Omental fat pad (tissue), 4 donors: ENCODE measurements at places on chromosomes 7 and 10. TPM values are rescaled to one million over a fixed set of nuclear protein-coding genes. Genes with fewer than 3 reads are reported as not detected.

Gene FLNC
- 37.3 TPM for total RNA-seq

DNA sequence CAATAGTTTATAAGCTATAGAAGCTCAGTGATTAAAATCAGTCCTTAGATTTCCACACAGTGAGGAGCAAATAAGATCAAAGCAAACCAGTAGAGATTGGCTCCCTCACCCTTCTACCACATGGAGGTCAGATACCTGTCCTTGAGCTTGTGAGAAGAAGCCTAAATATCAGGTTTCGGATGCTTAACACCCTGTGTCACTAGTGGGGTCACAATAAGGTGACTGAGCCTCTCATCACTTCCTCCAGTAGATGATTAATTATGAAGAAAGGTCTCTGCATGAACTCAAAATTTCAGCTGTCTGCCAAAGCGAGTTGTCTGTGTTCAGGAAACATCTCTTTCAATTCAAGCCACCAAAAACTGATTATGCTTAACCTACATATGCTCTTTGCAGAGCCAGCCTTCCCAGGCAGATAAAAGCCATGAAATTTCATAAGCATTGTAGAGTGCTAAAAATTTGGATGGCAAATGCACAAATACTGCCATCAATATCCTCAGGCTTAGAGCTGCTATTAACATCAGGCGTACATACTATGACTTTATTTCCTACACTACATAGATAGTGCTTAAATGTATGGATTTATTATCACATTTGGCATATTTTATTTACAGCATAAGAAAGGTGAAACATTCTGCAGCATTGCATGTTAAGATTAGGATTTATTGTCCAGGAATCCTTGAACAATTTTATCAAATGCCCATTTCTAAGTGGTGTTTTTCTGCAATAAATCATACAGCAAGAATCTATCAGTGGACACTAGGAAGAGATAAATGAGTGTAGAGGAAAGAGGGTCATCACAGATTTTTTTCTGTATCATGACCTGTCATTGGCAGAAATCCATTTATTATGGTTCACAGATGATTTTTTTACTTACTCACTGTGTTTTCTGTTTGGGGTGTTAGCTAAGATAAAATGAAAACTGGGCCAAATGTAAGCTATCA, 285.1 kb upstream of the SP8 start:
- DNase-seq, result no peak

Gene INMT
- 545 TPM for total RNA-seq

Gene AKR1C8
- 1.5 TPM for total RNA-seq

Gene MEST
- 120 TPM for total RNA-seq

Gene OR9A2
- total RNA-seq, result not detected

DNA sequence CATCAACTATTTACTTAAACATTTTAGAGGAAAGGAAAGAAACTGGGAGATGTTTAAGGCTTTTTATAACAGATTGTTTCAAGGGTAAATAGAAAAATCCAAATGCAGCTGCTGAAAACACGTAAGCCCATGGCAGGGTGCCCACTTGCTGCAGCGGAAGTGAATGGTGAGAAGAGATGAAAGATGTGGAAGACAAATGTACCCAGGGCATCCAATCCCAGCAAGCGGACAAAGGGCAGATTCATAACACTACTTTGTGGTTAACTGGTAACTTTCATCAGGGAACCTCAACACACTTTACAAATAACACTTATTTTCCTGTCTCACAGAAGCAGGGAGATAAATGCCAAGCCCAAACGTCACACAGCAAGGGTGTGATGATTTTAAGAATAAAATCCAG, 358.4 kb downstream of the KCNMA1 start:
- no peak for DNase-seq

DNA sequence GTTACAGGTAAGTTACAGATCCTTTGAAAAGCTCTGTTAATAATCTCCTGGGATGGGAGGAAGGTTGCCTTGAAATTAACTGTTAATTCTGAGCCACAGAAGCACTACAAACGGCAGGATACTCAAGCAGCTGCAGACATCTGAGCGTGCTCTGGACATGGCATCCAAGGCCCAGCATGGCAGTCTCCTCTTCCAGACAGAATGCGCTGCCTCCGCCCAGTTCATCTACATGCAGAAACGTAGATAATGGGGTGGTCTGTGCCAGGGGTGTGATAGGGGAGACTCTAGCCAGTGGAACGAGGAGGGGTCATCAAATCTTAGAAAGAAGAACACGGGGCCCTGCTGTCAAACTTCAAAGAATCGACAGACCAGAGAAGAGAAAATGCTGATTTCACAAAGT, 13.8 kb downstream of the VIPR2 start:
- no peak for DNase-seq

DNA sequence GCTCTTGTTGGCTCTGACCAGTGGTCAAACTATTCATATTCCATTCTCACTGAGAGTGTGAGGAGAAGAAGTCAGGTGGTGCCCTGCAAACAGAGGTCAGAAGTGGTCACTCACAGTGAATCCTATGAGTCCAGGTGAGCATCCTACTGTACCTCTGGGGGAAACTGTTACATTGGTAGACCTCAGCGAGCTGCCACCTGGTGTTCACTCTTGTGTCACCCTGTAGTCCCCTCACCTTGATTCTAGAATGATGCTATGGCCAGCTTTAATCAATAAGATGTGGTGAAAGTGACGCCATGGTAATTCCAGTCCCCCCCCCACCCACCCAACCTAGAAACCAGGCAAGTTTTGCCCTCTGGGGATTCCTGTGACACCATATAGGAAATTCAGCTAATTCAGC, 1.2 kb upstream of the AMPH start:
- DNase-seq, result no peak

DNA sequence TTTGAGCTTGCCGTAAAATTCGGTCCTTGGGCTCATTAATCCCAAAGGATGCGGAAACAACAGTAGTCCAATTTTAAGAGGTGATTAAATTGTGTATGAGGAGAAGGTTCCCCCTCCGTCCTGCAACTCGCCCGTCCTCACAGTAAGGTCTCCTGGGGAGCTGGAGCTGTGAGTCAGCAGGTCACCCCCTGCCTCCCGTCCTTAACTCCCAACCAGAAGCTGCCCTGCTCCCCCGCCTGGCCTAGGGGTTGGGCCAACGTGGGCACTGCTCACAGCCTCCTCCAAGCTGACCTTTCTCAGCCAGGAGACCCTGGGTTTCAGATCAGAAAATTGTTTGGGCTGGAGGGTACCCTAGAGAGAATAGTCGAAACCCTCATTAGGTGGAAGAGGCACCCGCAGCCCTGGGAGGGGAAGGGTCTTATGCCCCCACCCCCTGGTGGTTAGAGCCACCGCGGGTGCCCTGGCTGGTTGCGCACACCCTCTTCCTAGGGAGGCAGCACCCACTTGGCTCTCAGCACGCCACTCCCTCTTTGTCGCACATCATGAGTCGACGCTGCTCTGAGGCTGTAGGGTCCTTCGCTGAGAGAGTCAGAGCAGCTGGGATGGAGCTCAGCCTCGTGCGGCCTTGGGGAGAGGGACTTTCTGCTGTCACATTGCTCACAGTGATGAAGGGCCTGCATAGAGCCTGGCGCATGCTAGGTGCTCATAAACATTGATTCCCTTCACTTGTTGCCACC, 131.2 kb downstream of the TACC2 start:
- DNase-seq, result no peak

DNA sequence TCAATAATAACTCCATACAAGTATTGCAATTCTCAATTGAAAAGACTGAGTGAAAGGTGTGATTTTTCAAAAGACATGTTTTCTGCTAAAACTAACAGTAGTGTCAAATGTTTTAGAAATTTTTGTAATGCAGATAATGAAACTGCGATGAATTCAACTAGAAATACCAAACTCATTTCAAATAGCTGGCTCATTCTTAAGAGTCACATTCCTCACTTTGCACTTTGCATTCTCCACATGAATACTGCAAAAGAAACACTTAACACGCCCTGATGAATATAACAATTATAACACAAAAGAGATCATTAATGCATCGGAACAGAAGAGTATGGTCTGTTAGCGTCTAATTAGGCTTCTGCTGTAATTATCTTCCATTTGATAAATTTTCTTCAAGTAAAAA, 15.5 kb upstream of the TSPAN12 start:
- no peak for DNase-seq

Gene LOXL4
- total RNA-seq, result 13.0 TPM

- no peak for DNase-seq
These were observed 18.6 kb upstream of the VDAC2 start for GRCh38 chr10:75191821-75192568.

DNA sequence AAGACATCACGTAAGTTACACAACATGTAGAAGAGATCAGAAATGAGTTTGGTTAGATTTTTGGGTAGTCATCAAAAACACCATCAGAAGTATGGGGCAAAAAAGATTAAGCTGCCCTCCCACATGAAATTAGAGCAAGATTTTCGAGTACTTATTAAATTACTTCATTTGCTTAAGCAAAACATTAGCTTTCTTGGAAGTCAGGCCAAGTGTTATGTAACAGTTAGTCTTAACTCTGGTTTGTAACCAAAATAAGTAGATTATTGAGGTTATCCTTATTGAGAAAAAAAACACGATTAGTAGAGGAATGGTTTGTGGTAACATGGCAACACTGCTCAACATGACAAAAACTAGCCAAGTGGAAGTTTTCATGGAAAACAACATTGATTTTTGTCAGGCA, 37.9 kb downstream of the HBP1 start:
- DNase-seq, result no peak

GRCh38 chr7:131119381-131119780, 208.3 kb upstream of the MKLN1 start:
- no peak for DNase-seq

GRCh38 chr7:151895631-151896031, 18.7 kb upstream of the PRKAG2 start:
- no peak for DNase-seq

GRCh38 chr10:53909791-53910190, 891.2 kb downstream of the PCDH15 start:
- DNase-seq, result no peak

Gene PPP1R17
- total RNA-seq, result not detected

GRCh38 chr10:124665980-124666379, 78.2 kb downstream of the FAM53B start:
- DNase-seq, result no peak

DNA sequence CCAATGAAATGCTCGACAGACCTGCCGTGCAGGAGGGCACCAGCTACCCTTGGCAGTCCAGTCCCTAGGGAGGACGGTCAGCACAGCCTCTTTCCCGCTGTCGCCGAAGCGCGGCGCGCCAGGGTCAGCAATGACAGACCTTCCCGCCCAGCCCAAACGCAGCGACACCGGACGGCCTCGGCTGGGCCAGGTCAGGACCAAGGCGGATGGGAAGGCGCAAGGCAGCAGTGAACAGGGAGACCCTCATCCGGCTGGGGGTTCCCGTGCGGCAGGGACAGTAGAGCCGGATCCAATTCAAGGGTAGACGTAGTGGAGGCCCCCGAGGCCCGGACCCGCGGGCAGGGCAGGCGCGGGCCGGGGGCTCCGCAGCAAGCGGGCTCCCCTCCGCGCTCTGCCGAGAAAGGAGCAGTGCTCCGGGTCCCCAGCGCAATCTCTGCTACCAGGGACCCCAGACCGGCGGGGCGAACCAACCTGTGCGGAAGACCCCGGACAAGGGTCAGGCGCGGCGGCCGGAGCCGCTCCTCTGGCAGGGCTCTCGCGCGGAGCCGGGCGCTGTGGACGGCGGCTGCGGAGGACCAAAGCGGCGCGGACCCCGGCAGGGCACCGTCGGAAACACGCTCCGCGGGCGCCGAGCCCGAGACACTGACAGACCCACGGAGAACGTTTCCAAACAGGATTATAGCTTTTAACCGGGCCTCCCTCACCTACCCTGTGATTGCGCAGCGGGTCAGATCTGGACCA, at the start of gene SEC31B:
Gene SEC31B (minus strand): TSS at position 551 of the 741 bp plus-strand sequence. CDS start 2,909 bp downstream, outside the sequence.
- DNase-seq, result no peak

DNA sequence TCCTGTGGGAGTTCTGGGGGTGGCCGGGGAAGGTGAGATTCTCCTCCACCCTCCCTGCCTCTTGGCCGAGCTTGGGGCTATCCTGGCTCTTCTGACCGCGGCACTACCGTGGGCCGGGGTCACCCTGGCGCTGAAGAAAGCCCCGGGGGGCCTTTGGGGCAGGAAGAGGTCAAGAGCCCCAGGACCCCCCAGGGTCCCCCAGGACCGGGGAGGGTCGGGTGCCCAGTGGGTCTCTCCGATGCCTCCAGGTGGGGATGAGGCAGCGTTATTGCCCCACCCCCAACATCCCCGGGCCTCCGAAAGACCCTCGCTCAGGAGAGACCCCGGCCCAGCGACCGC, 439 bp upstream of the KNDC1 start:
- peak; percentile 20 for DNase-seq

DNA sequence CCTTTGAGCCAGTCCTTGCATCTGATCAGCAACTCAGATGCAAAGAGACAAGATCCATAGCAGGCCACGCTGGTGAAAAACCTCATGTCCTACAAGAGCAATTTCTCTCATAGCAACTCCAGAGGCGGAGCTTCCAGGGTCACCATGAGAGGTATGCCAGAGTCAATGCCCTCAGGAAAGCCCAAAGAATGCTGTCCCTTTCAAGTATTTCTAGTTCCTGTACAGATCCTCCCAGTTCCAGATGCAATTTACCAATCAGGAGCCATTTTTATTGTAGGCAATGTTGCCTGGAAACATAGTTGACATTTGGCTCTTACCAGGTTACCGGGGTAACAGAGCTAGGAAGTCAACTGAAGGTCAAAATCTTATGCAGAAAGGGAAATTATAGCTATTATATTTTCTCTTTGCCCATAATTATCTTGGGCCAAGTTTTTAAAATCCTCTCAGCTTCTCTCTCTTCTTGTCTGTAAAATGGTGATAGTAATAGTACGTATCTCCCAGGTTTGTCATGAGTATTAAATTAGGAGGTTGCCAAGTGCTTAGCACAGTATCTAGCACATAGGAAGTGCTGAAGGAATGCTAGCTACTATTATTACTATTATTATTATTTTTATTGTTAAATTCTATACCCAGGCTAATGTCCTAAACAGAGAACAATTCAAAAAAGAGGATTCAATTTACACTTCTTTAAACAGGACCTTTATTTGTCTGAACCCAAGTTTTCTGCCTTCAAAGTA, 46.3 kb upstream of the TM9SF3 start:
- DNase-seq, result no peak

Gene MAP3K8
- total RNA-seq, result 52.3 TPM

DNA sequence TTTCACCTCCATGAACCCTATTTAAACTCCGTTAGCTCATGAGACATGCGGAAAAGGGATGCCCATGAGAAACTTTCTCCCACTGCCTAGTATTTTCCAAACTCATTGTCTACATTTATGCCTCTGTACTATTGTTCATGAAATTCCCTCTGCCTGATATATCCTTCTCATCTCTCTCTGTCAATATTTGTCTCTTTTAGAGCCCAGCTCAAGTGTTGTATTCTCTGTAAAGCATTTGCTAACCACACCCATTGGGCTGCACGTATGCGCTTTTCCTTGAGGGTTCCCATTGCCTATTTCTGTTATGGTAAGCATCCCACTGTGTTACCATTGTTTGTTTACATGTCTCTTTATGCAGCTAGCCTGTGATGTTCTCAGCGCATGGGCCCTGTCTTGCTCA, 211.4 kb downstream of the MDFIC start:
- DNase-seq, result no peak

- DNase-seq, result no peak
These were observed 484.0 kb upstream of the MBL2 start for GRCh38 chr10:53256623-53257022.

- no peak for DNase-seq
These were observed 2.5 kb downstream of the JCAD start for GRCh38 chr10:30056767-30057355.
